ENCODE measurements at places on chromosomes 4 and X.

GRCh38 chr4:95510145-95510544 lies 38.6 kb downstream of the UNC5C start:
- peak; percentile 21 for DNase-seq

DNA sequence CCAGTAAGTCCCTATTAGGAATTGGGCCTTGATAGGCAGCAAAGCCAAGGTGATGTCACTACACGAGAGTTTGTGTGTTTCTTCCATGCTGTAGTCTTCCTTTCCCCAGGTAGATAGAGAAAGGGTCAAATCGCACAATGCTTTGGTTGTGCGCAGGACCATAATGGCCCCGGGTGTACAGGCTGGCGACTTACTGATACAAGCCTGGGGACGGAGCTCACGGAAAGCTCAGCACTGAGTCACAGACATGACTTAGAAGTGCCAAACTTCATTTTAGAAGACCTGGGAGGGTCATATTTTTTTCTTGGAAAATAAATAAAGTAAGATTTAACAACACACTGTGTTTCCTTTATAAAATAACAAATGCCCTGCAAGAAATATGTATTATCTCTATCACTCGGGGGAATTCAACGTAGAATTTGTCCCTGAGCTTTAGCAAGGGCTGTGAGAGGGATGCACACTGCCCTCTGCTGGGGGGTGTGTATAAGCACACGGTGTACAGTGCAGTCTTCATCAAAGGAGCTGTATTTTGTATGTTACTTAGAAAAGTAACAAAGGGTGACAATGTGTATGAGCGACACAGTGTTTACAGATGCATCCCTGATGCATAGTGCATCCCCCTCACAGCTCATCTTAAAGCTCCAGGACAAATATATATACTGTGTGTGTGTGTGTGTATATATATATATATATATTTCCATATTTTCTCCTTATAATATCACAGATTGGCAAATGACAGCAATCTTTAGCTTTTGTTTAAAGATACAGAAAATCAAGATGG lies 254.5 kb upstream of the VEGFC start:
- DNase-seq = peak; percentile 60

- DNase-seq = no peak
Observed at GRCh38 chr4:123350726-123351125, 45.9 kb upstream of the SPRY1 start.

GRCh38 chrX:21741364-21741763 lies 16.6 kb downstream of the SMPX start:
- DNase-seq = no peak

GRCh38 chr4:152938237-152938947 lies 2.3 kb downstream of the FHDC1 start:
- DNase-seq = no peak

- no peak for DNase-seq
Observed at GRCh38 chr4:98352940-98353339, 91.8 kb downstream of the RAP1GDS1 start.

GRCh38 chrX:147853701-147854100 lies 58.0 kb upstream of the FMR1 start:
- no peak for DNase-seq

DNA sequence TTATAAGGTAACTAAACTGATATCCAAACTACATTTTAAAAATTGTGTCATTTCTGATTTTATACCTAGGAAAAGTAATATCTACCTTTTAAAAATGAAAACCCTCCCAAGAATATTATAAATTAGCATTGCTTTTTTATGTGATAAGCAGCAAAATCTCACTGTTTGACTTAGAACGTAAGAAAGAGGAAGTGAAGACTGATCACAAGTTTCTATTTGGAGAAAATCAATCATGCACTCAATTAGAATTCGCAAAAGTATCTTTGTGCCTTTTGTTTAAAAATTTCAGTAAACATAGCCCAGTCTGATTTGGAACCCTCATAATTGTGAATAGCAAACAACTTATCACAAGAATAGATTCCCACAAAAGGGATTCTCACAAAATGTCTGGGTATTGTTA lies 142.7 kb downstream of the TENM3 start:
- DNase-seq = no peak

DNA sequence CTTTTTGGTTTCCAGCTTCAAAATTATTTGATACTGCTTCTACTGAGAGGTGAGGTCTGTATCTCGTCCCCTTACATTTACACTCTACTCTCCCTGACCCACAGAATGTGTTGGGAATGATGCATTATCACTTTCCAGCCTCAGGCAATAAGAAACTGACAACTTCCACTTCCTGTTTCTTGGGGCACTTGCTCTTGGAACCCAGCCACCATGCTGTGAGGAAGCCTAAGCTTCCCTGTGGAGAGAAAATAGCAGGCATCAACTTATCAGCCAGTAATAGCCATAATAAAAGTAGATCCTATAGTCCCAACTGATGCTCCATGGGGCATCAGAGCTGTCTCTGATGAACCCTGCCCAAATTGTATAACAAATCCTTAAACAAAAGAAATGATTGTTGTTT lies 32.6 kb downstream of the RELL1 start:
- peak; percentile 18 for DNase-seq

Data from kidney capillary endothelial cell (primary cell).